ENCODE measurements at places on chromosomes 7 and 10.

DNA sequence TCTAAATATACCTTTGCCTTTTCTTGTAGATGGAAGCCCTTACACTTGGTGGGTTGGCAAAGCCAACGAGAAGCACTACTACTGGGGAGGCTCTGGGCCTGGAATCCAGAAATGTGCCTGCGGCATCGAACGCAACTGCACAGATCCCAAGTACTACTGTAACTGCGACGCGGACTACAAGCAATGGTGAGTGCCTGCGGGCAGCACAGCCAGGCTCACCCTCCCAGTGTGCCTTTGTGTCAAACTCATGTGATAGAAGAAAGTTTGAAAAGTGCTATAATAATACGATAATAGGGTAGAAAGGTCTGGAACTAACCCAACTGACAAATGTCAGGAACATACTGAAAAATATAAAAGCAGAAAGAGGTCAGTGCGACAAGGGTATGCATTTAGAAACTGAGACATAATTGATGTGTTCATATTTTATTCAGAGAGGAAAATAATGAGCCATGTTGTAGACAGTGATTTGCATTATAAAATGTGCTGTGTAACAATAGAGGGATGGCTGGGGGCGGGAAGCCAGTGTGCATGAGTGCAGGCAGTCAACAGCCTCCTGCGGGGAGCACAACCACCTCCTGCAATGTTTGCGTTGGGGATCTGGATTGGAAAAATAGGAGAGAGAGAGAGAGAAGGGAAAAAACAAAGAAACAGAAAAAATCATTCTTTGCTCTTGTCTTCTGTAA is 686.9 kb upstream of the C7orf33 start:
- no peak for DNase-seq

DNA sequence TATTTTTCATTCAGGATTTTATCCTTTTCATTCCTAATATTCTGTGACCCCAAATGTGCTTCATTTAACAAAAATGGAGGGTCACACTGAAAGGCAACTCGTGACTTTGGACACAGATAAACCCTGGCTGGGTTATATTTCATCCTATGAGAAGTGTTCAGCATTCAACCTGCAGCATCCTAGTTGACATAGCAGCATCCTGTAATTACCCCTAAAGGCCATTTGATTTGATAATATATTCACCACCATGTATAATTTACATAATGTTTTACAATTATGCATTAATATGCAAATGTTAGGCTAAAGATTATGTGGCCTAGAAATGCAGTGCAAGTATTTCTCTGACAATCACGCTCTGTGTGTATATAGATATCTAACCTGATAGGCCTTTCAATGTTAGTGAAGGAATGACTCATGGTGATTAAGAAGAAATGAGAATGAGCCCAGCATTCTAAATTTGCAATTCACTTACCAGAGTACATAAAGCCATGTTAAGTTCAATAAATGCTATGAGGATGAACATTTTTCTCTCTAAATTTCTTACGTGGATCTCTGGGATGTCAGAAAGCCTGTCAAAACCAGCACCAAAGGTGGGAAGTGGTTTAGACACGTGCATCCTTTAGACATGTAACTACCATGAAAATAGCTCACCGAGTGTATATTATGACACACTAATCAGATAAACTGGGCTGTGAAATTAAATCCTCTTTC is 337.7 kb upstream of the AOAH start:
- no peak for DNase-seq

DNA sequence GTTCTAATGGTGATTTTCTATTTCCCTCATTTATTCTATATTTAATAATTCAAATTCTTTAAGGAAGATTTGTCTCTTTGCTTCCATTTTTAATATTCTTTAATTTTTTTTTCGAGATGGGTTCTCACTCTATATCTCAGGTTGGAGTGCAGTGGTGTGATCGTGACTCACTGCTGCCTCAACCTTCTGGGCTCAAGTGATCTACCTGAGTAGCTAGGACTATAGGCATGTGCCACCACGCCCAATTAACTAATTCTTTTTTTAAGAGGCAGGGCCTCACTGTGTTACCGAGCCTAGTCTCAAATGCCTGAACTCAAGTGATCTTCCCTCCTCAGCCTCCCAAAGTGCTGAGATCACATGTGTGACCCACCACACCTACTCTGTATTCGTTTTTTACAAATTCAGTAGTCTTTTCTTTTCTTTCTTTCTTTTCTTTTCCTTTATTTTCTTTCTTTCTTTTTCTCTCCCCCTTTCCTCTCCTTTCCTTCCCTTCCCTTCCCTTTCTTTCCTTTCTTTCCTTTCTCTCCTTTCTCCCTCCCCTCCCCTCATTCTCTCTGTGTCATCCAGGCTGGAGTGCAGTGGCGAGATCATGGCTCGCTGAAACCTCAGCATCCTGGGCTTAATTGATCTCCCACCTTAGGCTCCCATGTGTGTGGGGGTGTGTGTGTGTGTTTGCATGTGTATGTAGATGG is 323.1 kb downstream of the ADK start:
- no peak for DNase-seq

- no peak for DNase-seq
Measured at GRCh38 chr10:49373361-49373760, 22.5 kb downstream of the DRGX start.

GRCh38 chr7:110568932-110569331 is 522.0 kb upstream of the LRRN3 start:
- no peak for DNase-seq

DNA sequence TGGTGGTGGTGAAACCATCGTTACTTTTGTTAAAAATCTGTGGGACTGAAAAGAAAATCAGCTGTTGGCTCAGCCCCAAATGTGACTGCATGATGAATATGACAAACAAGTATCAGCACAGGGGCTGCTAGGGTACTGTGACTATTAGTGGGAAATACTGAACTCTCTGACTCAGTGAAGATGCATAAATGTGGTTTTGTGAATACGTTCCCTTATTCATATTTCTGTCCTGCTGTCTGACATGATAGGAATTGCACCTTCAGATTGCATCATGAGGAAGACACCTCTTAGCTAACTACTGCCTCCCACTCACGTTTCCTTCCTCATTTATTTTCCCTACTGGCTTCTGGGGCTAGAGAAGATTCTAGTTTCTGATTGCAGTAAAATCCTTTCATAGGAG is 1.4 kb downstream of the CLEC5A start:
- DNase-seq: no peak

DNA sequence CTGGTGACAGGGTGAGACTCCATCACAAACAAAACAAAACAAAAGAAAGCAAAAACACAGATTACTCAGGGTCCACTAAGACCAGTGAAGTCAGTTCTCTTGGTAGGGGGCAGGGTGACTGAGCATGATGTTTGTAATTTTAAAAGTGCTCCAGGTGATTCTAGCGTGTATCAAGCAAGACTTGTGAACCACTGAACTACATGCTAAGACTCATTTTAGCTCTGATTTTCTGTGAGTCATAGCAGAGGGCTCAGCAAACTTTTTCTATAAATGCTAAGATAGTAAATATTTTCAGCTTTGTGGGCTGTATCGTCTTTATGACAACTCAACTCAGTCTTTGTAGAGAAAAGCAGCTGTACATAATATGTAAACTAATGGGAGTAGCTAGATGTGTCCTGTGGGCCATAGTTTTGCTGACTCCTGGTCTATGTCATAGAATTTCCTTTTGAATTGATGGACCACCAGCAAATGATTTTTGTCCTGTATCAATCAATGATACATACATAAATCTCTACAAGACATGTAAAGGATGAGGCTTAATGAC is 141.3 kb downstream of the CFTR start:
- DNase-seq: no peak

DNA sequence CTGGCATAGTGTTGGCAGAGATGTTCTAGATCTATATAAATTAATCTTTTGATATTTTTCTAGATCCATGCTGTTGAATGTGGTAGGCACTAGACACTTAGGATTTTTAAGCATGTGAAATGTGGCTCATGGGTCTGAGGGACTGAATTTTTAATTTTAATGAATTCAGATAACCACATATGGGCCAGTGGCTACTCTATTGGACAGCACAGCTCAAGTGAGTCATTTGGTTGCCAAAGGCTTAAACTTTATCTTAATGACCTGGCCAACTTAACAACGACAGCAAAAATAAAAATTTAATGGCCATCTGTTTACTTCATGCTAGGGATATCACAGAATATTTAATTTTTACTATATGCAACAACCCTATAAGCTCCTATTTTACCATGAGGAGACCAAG is 61.4 kb downstream of the CDK14 start:
- DNase-seq: no peak

GRCh38 chr10:43029043-43029442 is 47.8 kb upstream of the RET start:
- no peak for DNase-seq

DNA sequence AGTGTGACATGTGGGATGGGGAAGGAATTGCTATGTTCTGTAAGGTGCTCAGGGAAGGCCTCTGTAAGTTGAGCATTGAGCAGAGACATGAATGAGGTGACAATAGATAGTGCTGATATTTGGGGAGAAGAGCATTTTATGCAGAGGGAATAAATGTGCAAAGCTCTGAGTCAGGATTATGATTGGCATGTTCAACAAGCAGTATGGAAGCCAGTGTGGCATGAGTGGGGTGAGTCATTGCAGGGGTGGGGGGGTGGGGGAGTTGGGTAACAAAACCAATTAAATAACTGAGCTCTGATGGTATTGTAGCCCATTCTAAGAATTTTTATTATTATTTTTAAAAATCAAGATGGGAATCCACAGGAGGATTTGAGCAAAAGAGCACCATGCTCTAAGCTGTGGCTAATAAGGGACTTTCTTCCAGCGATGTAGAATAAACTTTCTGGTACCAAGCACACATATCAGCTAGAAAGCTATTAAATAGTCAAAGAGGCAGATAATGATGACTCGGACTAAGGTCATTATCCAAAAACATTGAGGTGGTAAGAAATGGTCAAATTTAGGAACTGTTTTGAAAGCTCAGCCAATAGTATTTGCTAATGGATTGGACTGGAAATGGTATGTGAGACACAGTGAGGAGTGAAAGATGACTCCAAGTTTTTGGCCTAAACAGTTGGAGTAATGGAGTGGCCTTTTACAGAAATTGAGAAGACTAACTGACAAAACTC is 96.4 kb downstream of the PRKG1 start:
- no peak for DNase-seq

DNA sequence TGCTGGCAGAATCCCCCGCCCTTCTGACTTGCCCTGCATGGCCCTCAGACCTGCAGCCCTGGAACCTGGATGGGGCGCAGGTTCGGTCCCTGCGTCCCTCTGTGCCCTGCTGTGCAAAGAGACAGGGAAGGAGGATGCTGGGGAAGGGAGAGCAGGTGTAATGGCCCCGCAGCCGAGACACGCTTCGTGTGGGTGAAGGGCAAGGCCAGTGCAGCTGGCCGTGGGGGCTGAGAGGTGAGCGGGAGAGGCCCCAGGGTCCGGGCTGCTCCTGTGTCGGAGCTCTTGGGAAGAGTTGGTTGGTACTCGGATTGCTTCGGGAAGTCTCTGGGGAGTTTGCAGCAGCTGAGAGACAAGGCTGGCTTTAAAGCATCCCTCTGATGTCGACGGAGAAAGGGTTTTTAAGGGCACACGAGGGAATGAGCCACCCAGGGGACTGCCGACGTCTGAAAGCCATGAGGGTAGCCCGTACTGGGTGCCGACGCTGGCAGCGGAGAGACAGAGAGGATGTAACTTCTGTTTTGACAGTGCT is 6.5 kb downstream of the ELFN1 start:
- peak; percentile 16 for DNase-seq

GRCh38 chr10:17464545-17464944 is 10.2 kb upstream of the ST8SIA6 start:
- DNase-seq: no peak

DNA sequence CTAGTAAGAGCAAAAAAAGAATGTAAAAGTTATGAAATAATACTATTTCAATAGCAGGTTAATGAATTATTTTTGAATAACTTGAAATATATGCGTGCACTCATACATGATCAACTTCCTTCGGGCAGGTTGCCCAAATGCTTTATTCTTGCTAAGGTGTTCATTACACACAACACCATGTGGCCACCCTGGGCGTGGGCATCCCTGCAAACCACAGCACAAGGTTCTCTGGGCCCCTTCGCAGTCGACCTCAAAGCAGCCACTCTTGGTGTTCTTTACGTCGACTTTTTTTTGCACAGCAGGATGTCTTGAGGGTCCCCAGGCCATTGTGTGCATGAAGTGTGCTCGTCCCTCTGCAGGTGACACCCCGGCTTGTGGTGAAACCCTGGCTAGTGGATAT is 300.7 kb upstream of the PITRM1 start:
- peak; percentile 23 for DNase-seq

DNA sequence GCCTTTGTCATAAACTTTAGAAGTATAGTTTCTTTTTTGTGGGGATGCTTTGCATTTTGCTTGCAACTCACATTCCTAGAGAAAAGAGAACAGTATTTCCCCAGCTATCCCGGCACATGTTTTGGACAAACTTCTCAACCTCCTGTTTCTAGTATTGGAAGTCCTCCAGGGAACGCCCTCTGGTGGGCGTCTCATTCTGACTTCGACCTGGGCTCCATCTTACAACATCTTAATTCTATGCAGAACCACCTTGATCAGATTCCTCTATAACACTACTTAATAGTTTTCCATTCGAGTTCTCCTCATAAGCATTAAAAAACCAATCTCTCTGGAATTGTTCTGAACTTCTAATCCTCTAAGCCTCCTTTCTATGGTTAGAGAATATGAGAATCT is 139.5 kb upstream of the FZD8 start:
- DNase-seq: no peak

DNA sequence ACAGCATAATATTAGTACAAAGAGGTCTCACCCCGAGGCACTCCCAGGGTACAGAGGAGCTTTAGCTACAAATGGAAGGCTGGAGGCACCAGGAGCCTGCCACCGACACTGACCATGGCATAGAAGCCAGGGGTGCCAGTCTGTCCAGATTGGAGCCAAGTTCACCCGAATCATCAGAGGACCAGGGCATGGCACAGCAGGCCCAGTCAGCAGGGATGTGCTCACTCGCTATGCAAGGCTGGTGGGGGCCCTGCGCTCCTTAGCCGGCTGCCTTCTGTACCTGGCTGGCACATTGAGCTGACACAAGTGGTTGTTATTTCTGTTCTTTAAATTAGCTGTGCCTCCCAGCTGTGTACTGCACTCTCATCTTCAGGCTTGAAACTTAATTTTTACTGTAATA is 149.3 kb downstream of the TCERG1L start:
- DNase-seq: no peak

GRCh38 chr7:129841465-129841864 is 111.3 kb downstream of the UBE2H start:
- no peak for DNase-seq

DNA sequence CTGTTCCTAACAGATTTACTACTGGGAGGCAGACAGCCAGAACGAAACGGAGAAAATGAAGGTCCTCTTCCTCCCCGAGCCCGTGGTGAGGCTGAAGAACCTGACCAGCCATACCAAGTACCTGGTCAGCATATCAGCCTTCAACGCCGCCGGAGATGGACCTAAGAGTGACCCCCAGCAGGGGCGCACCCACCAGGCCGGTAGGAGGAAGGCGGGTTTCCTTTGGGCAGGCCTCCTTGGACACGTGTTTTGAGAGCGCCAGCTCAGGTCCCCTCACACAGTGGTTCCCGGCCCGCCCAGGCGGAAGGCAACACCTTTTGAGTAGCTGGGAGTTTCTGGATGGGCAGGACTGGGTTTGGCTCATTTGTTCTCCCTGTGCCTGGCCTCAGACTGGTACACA is 474.0 kb upstream of the FOXK1 start:
- no peak for DNase-seq
